ENCODE measurements at places on chromosomes 5 and 9.

DNA sequence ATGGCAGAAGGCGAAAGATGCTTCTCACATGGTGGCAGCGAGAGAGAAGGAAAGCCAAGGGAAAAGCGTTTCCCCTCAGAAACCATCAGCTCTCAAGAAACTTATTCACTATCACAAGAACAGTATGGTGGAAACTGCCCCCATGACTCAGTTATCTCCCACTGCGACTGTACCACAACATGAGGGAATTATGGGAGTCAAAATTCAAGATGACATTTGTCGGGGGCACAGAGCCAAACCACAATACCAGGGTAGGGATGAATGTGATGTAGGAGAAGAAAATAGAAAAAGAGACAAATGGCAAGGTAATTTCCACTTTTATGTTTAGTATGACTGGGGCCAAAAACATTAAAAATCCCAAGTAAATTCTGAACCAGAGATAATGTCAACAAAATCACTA lies 216.8 kb downstream of the TRIM36 start:
- DNase-seq: no peak

GRCh38 chr5:144712090-144712489 lies 541.4 kb downstream of the KCTD16 start:
- DNase-seq: no peak

DNA sequence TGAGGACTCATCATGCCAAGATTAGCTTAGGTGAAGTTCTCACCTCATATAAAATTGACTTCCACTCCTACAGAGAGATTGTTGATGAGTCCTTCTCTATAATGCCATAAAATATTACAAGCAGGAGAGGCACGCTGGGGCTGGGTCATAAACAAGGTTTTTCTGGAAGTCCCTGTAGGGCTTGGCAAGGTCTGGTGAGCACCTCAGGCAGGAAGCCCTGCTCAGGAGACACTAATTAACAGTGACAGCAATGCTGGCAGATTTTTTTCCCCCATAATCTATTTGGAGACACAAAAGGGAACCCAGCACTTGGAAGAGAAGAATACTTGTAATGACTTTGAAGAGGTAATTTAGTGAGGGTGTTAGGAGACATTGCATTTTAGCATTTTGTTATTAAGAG lies 118.7 kb downstream of the DIRAS2 start:
- DNase-seq: no peak

GRCh38 chr5:35036536-35036935 lies 11.2 kb downstream of the AGXT2 start:
- no peak for DNase-seq

GRCh38 chr5:80608731-80609130 lies 38.7 kb upstream of the ANKRD34B start:
- no peak for DNase-seq

GRCh38 chr5:132952829-132953228 lies 10.6 kb downstream of the AFF4 start:
- no peak for DNase-seq

DNA sequence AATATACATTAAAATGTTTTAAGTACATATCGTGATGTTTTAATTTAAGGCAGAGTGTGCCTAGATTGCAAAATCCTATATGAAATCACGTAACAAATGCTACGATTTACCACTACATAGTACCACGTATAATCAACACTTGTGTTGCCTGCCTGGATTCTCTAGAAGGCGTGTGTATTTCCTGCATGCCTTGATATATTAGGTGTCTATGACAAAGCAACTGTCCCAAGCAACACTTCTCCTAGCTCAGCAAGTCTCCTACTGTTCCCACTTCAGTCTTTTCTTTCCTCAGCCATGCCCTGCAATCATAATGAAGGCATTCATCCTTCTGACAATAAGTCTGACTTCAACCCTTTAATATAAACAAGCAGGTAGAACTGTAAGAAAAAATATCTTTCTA lies 89.6 kb downstream of the PTPRD start:
- no peak for DNase-seq

- no peak for DNase-seq
These were observed 49.5 kb downstream of the DAB2IP start for GRCh38 chr9:121700832-121701419.

DNA sequence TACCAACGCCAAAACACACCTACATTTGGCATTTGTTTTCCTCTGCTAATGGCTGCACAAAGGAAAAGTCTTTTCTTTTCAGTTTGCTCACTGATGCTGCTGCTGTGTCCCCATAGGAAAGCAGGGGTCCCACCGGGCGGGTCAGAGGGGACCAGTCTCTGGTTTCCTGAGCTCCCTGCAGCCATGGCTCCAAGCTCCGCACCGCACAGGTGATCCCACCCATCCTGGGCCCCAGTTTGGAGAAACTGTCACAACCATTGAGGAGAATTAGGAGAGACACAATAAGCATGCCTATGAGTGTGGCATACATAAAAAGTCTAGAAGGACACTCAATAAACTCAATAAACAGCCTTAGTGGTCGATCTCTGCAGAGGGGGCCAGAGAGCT lies 19.9 kb downstream of the MED10 start:
- no peak for DNase-seq

GRCh38 chr5:23157169-23157568 lies 304.0 kb upstream of the CDH12 start:
- DNase-seq: no peak

DNA sequence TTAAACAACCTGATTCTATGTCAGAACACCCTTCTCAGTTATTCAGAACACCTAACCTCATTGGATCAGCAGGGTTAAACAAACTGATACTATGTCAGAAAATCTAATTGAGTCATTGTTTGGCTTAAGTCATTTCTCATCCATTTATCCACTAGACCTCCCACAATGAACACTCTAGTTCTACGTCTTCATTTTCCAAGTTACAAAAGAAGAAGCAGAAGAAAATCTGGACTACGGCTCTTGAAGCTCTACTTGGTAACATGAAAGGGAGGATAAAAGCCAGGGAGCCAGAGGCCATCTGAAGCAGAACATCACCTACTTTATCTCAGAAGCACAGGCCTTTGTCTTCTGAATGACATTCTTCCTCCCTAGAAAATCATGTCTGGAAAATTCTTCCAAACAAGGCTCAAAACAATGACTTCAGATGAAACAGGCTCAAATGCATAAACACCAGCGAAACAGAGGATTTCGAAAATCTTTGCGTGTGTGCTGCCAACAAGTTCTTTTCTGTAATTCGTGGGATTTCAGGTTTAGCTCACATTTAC lies 35.4 kb upstream of the TGFBI start:
- no peak for DNase-seq

- DNase-seq: no peak
These were observed 24.2 kb downstream of the ABO start for GRCh38 chr9:133250741-133251170.

DNA sequence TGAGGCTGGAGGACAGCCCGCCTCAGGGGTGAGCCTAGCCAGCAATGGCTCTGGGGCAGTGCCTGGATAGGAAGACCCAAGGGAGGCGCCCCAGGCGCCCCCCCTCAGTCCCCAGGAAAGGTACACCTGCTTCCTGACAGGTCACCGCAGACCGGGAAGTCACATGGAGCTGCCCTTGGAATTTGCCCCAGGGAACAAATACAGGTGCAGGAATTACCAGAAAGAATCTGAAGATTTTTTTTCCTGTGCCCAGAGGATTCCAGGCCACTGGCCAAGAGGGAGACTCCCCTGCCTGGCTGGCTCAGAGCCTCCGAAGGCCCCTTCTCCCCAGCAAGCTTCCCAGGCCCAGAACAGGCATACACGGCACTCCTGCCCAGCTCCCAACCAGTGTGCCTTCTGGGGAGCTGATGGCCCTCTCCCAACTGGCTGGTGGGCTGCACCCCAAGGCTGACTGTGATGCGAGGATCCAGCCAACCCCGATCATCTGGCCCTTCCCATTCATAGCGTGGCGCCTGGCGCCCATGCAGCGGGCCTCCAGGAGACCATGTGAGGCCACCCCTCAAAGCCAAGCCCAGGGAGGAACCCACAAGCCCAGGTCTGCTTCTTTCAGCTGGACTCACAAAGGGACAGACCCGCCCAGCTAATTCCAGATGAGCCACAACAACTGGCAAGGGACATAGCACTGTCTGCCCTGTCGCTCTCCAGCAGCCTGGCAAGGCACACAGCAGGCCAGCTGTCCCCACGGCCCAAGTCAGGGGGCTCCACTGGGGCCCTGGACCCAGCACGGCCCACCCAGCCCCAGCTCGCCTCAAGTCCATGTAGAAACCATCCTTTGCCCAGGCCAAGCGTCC lies 2.3 kb downstream of the TPRN start:
- no peak for DNase-seq

GRCh38 chr5:120735076-120735475 lies 271.0 kb downstream of the PRR16 start:
- DNase-seq: no peak

GRCh38 chr5:53323511-53323910 lies 156.9 kb upstream of the FST start:
- no peak for DNase-seq

- no peak for DNase-seq
These were observed 112.4 kb downstream of the INVS start for GRCh38 chr9:100211476-100211875.

DNA sequence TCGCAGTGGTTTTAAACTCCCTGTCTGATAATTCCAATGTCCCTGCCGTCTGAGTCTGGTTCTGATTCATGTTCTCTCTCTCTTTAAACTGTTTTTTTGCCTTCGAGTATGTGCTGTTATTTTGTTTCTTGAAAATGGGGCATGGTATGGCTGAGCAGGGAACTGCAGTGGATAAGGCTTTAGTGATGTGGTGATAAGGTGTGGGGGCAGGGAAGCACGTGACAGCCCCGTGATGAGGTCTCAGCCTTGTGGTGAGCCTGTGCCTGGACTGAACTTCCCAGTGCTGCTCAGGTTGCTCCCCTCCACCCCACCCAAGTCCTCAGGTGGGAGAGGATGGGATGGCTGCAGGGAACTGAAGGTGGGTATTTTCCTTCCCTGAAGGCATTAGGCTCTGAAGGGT lies 5.5 kb upstream of the ZNF354B start:
- DNase-seq: no peak

GRCh38 chr5:175897285-175897684 lies 25.9 kb downstream of the CPLX2 start:
- DNase-seq: no peak

DNA sequence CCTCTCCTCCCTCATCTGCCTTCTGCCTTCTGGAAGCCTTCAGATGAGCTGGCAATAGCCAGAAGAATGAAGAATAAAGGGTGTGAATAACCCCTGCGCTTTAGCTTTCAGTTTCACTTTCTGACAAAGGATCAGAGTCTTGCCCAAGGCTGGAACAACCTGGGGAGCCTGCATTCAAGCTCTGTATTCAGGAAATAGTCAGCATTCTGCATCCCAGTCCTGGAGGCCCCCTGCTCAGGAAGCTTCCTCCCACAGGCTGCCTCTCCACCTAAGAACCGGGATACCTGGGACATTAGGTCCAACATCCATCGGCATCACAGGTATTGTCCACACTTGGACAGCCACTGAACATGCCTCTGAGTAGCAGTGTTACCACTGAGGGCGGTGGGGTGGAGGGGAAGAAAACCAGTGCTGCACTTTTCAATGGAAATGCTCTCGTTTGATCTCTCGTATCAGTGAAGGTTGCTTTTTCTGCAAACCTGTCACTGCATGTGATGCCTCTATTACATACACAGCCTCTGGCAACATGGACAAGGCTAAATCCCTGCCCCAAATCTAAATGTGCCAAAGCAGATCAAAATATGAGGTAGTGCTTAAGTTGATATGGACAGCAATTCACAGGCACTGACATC lies 39.8 kb upstream of the ACO1 start:
- no peak for DNase-seq

DNA sequence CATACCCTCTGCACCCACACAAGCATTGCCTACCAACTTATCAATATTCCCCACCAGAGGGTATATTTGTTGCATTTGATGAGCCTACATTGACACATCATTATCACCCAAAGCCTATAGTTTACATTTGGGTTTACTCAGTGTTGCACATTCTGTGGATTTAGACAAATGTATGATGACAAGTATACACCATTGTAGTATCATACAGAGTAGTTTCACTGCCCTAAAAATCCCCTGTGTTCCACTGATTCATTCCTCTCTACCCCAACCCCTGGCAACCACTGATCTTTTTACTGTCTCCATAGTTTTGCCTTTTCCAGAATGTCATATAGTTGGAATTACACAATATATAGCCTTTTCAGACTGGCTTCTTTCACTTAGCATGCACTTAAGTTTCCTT lies 85.7 kb upstream of the CPLX2 start:
- DNase-seq: no peak

- no peak for DNase-seq
These were observed 1007.1 kb upstream of the WWC1 start for GRCh38 chr5:167284222-167284890.

DNA sequence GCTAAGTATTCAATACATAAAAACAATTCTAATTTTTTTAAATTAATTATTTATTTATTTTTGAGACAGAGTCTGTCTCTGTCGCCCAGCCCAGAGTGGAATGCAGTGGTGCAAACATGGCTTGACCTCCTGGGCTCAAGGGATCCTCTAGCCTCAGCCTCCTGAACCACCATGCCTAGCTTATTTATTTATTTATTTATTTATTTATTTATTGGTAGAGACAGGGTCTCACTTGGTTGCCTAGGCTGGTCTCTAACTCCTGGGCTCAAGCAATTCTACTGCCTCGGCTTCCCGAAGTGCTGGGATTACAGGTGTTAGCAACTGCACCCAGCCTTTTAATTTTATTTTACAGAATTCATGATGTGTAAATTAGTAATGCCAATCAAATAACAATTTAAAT lies 33.7 kb upstream of the ZFYVE16 start:
- DNase-seq: no peak

- no peak for DNase-seq
These were observed 169.4 kb downstream of the PAPPA start for GRCh38 chr9:116323012-116323411.

- no peak for DNase-seq
These were observed 154.1 kb upstream of the TUT7 start for GRCh38 chr9:86508208-86508903.

DNA sequence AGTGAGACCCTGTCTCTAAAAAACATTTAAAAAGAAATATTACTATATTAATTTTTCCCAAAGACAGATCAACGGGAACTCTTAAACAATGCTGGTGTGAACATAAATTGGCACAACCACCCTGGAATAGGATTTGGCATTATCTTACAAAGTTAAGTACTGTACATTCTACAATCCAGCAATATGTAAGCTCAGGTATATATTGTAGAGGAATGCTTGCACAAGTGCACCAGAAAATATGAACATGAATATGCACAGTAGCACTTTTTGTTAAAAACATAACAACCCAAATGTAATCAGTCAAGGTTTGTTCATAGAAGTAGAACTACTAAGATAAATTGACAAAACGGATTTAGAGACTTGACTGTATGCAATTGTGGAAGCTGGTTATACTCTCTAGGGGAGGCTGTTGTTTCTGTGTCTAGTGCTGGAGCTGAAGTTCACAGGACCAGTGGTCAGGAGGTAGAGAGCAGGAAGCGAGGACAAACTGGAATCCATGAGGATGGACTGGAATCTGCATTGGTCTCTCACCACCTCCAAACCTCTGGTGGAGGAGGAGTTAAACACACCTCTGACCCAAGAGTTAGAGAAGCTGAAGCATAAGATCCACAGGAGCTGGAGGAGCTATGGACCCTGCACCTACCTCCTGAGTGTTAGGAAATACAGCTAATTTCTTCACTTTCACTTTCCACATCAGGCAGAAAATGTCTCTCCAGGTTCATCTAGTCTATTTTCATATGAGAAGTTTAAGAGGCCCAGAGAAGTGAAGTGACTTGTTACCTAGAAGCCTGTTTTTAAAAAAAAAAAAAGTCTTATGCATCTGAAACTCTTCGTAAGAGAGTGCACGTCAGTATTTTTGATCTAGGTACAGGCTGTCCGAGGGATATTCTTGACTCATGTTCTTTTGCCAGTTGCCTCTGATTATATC lies 20.3 kb upstream of the RIC1 start:
- no peak for DNase-seq

- DNase-seq: no peak
These were observed 253.2 kb downstream of the CEMIP2 start for GRCh38 chr9:71515107-71515506.

GRCh38 chr5:76608833-76609232 lies 14.4 kb downstream of the F2RL2 start:
- DNase-seq: no peak
